ENCODE measurements at places on chromosomes 1 and 21. TPM values are rescaled to one million over a fixed set of nuclear protein-coding genes. Genes with fewer than 3 reads are reported as not detected.

Gene HSPB7
- not detected for polyA plus RNA-seq

Gene BMP8B
- polyA plus RNA-seq = 0.84 TPM

DNA sequence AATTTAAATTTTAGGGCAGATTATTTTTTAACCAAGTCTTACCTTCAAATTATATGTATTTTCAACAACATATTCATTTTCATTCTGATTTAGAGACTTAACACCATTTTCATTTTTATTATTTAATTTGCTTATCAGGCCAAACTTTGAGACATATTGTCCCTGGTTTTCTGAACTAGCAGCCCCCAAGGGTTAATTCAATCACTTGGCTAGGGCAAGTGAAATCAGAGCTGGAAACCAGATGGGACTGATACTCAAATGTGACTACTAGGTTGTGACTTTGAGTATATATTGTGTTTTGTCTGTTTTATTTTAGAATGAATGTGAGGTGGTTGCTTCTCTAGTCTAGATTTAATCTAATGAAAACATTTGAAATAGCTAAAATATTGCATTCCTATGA lies 198.9 kb upstream of the PTGFR start:
- DNase-seq = no peak

- no peak for DNase-seq
Measured at GRCh38 chr1:10179406-10180091, 30.8 kb upstream of the KIF1B start.

DNA sequence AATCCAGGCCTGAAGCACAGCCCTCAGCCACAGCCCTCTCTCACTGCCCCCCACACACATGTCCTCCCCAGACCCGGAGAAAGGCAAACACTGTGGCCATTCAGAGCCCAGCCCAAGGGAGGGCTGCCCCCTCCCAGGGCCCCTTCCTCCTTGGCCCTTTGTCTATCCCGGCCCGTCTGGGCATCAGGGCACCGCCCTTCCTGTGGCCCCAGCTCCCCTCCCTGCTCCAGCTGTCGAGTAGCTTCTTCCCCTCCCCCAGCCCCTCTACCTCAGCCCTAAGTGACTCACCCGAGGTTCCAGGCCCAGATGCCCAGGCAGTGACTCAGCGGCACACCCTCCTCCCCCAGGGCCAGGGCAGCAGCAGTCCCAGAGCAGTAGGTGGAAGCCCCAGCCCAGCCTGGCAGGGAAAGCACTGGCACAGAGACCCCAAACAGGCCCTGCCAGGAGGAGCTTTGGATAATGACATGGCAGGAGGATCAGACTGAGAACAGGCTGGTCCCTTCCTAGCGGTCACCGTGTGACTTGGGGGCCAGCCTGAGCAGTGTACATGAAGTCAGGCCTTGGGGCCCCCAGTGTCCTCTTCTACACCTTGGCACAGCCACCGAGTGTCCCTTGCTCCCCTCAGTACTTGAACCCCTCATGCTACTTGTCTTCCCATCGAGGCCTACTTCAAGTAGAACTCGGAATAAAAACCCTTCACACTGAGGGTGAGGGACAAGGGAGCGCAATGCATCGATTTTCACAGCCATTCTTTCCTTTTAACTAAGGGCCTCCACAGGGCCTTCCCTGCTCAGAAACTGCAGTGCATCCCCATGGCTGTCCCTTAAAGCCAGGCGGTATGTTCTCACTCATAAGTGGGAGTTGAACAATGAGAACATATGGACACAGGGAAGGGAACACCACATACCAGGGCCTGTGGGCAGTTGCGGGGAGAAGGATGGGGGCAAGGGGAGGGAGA lies 1.0 kb upstream of the S100A2 start:
- no peak for DNase-seq

All from naive B cell (primary cell).